ENCODE measurements at places on chromosomes 4 and X. TPM values are rescaled to one million over a fixed set of nuclear protein-coding genes. Genes with fewer than 3 reads are reported as not detected.

Gene UCP1
- not detected for total RNA-seq

Gene NWD2
- not detected for total RNA-seq

Gene USP17L20
- not detected for total RNA-seq

Gene CBR4
- total RNA-seq: 20.9 TPM

Gene SERTM2
- not detected for total RNA-seq

Gene USP26
- total RNA-seq: not detected

Gene C4orf17
- not detected for total RNA-seq

Gene PGAM4
- 0.47 TPM for total RNA-seq

Gene ELOVL6
- 19.1 TPM for total RNA-seq

Gene LINC00632
- total RNA-seq: 4.1 TPM

Gene MFAP3L
- total RNA-seq: 0.47 TPM

Gene PLAC8
- total RNA-seq: 41.9 TPM

Gene CWH43
- total RNA-seq: not detected

Gene TMPRSS11D
- total RNA-seq: not detected

Gene JCHAIN
- total RNA-seq: not detected

Gene PRKG2
- total RNA-seq: 0.20 TPM

Gene NEUROG2
- total RNA-seq: 0.18 TPM

Gene IL9R
- 5.3 TPM for total RNA-seq

Gene RNF128
- total RNA-seq: not detected

Gene RTL5
- total RNA-seq: 0.29 TPM

Gene UBE2A
- 60.1 TPM for total RNA-seq

Gene GRIA3
- not detected for total RNA-seq

Gene CTAG1A
- total RNA-seq: not detected

Gene UNC5C
- not detected for total RNA-seq

Gene RIBC1
- total RNA-seq: 0.75 TPM

Gene RNF150
- total RNA-seq: not detected
